ENCODE measurements at places on chromosomes 6 and 20.

DNA sequence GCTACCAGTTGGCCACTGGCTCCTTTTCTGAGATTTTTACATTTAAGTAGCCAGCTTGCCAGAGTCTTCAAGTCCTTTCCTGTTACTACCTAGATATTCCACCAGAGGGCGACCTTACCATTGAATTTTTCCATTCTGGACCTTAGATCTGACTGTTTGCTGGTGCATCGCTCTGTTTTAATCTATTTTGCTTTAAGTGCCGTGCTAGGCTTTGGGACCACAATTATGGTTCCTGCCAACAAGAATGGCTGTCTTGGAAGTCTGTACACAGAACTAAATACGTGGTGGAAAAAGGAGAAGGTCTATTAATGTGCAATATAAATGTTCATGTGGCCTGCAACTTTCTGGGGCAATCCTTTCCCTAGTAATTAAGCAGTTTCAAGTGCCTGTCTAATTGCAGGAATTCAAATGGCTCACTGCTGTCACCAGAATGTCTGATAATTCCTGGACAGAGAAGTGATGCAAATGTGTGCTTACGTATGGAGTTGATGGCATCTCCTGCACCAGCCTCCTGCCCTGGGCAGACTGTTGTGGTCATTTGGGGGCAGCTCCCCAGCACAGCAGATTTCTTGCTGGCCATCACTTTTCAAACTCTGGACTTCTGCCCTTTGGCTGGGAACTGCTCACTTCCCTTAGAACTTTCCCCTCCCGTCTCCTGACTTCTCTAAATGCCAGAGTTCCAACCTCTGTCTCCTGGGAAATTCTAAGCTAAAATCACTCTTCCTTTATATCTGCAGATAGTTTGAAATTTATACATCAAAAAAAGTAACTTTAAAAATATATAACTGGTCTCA is 5.6 kb upstream of the HLA-DOA start:
- DNase-seq: no peak
- H3K36me3 ChIP-seq: no peaks in the 10 kb centered on the region
- H3K4me3 ChIP-seq: no peak overlapping the region
- peaks cover 2% of the 10 kb centered on the region for H3K27me3 ChIP-seq
- no peak overlapping the region for H3K27ac ChIP-seq

GRCh38 chr6:109073344-109074132 is 21.1 kb downstream of the SESN1 start:
- no peaks in the 10 kb centered on the region for H3K36me3 ChIP-seq
- H3K4me1 ChIP-seq: no peaks in the 10 kb centered on the region
- no peak for DNase-seq
- H3K27ac ChIP-seq: no peak overlapping the region
- no peak overlapping the region for H3K4me3 ChIP-seq
- no peaks in the 10 kb centered on the region for H3K27me3 ChIP-seq

DNA sequence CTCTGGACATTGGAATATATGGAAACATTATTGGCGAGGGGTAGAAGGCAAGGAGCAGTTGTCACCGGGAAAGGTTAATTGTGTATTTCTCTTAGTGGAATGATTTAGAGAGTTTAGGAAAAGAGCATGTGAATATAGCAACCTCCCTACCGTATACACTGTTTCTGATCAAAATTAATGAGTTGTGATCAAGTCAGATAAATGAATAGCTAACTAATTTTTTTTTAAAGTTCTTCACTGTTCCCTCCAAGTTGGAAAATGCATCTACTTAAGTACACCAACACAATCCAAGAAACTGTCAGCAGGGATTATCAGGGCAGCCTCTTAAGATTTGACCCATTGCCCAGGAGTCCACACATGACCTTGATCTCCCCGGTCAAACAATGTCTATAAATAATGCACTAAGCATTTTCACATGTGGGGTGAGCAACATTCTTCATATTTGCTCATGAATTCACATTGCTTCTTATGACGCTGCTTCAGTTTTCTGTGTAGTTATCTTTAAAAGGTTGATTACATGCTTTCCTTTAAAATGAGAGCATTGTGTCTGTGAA is 680.8 kb upstream of the NRSN1 start:
- H3K36me3 ChIP-seq: no peaks in the 10 kb centered on the region
- no peak overlapping the region for H3K4me3 ChIP-seq
- DNase-seq: no peak
- H3K27ac ChIP-seq: no peak overlapping the region

- H3K36me3 ChIP-seq: no peaks in the 10 kb centered on the region
- DNase-seq: no peak
- H3K4me1 ChIP-seq: no peaks in the 10 kb centered on the region
- no peak overlapping the region for H3K27ac ChIP-seq
- no peaks in the 10 kb centered on the region for H3K27me3 ChIP-seq
Measured at GRCh38 chr6:127952831-127953230, 52.0 kb upstream of the THEMIS start.

DNA sequence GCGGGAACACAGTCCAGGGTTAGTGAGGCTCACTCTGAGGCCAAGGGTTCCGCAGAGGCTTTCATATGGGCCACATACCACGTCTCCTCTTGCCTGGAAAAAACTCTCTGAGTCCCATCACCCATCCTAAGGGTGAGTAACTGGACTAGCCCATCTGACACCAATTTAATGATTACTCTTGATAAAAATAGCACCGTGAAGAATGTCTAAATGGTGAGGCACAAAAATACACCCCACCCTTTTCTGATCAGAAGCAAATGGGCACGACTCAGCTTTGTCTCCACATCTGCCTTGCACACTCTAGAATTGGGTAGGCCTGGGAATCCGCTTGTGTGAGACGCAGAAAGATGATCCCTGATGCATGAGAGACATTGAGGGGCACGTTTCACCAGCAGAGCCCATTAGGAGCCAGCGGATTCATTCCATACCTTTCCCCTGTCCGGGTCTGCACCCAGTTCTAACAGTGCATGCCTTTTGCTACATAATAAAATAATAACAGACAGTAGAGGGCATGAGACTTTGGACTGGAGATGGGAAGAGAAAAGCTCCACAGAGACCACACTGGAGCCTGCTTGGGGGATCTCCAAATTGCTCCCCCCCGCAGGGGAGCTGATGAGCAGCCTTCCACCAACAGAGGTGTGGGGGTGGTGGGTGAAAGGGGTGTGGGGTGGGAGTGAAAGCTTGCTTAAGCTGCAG is 110.0 kb upstream of the KCNK16 start:
- H3K4me1 ChIP-seq: no peaks in the 10 kb centered on the region
- no peak for DNase-seq
- H3K27me3 ChIP-seq: no peaks in the 10 kb centered on the region
- no peak overlapping the region for H3K27ac ChIP-seq

- H3K27ac ChIP-seq: no peak overlapping the region
- no peak for DNase-seq
- H3K4me3 ChIP-seq: no peak overlapping the region
- no peaks in the 10 kb centered on the region for H3K36me3 ChIP-seq
- H3K27me3 ChIP-seq: no peaks in the 10 kb centered on the region
- no peaks in the 10 kb centered on the region for H3K4me1 ChIP-seq
Measured at GRCh38 chr6:44192428-44193041, 24.2 kb upstream of the MYMX start.

DNA sequence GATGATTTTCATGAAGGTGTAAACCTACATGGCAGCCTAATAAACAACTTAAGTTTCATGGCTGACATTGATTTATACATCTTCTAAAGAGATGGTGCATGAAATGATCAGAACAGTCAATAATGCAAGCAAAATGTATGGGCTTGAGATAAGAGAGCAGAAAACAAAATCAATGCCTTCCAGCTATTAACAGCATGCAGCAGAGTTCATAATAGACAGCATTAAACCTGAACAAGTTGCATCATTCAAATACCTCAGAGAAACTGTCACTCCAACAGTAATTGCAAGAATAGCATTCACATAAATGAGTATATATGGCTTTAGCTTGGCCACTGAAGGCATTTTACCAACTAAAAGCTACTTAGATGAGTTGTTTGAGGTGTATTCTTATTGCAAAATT is 319.6 kb upstream of the ARID1B start:
- H3K4me1 ChIP-seq: no peaks in the 10 kb centered on the region
- H3K4me3 ChIP-seq: no peak overlapping the region
- H3K36me3 ChIP-seq: no peaks in the 10 kb centered on the region

DNA sequence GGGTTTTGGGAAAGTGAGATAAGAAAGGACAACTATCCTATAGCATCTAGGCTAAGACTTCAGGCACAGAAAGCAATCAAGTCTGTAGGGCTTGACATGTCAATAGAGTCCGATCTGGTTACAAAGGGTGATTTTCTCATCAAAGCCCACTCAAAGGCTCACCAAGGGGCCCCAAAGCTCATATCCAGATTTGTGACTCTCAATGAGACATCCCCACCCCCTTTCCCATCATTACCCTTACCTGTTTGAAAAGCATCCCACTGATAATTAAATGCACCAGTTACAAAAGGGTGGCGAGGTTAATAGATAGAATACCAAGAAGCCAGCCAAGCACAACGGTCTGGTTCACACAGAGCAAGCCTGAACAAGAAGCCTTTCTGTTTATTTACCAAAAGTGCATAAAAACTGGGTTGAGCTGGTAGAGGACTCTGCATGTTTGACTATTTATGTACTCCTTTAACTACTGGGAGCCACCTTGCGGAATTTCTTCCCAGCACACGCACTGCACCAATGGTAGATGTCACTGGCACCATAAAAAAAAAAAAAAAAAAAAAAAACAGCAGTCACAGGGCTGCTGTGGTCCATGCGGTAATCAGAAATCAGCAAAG is 6.1 kb downstream of the JAG1 start:
- no peak for DNase-seq
- H3K36me3 ChIP-seq: no peaks in the 10 kb centered on the region
- no peaks in the 10 kb centered on the region for H3K27me3 ChIP-seq

Data from right lobe of liver (tissue), 6 donors.